GOT3 (cell line): ENCODE measurements at places on chromosomes 16 and 17.

GRCh38 chr17:74816905-74817620 lies 40.9 kb upstream of the NAT9 start:
- DNase-seq: no peak

- no peak for DNase-seq
These were observed 90.1 kb downstream of the MRC2 start for GRCh38 chr17:62717589-62717855.

GRCh38 chr17:76131692-76132573 lies 9.1 kb downstream of the FOXJ1 start:
- DNase-seq: no peak

DNA sequence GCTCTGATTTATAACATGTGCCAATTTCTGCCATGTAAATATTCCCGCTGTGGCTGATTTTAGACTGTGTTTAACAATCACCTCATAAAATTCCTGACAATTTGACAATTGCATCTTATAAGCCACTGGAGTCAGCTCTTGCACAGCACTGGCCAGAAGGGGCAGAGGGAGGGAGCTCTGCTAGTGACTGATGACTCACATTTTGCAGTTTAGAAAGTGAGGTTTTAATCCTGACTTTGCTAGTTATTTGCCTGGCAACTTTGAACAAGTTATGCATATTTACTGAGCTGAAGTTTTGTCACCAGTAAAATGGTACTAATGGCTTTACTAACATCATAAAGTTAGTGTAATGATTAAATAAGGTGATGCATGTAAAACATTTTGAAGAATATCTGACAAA lies 452.3 kb downstream of the CNTNAP4 start:
- DNase-seq: no peak

DNA sequence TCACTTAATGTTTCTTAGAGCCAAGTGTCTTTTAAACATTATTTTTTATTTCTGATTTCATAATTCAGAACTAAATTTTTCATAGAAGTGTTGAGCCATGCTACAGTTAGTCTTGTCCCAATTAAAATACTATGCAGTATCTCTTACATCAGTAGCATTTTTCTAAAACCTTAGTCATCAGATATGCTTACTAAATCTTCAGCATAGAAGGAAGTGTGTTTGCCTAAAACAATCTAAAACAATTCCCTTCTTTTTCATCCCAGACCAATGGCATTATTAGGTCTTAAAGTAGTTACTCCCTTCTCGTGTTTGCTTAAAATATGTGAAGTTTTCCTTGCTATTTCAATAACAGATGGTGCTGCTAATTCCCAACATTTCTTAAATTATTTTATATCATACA lies 13.6 kb upstream of the BCAS3 start:
- no peak for DNase-seq
